ENCODE measurements at places on chromosomes 4 and X. TPM values are rescaled to one million over a fixed set of nuclear protein-coding genes. Genes with fewer than 3 reads are reported as not detected.

NAA15 gene
- total RNA-seq = 62.9 TPM

YIPF7 gene
- total RNA-seq = not detected

FAM90A26 gene
- not detected for total RNA-seq

DCAF12L2 gene
- total RNA-seq = under 0.01 TPM

COL4A6 gene
- 3.7 TPM for total RNA-seq

GSX2 gene
- total RNA-seq = under 0.01 TPM

MAGEA11 gene
- total RNA-seq = not detected

LEF1 gene
- 0.28 TPM for total RNA-seq

ATP1B4 gene
- not detected for total RNA-seq

ARHGAP6 gene
- total RNA-seq = 4.4 TPM

TMEM33 gene
- total RNA-seq = 38.6 TPM

CLDN2 gene
- total RNA-seq = under 0.01 TPM

EGFL6 gene
- not detected for total RNA-seq

MRFAP1L1 gene
- total RNA-seq = 51.2 TPM

SYP gene
- 0.28 TPM for total RNA-seq
